ENCODE measurements at places on chromosomes 12 and 14.

DNA sequence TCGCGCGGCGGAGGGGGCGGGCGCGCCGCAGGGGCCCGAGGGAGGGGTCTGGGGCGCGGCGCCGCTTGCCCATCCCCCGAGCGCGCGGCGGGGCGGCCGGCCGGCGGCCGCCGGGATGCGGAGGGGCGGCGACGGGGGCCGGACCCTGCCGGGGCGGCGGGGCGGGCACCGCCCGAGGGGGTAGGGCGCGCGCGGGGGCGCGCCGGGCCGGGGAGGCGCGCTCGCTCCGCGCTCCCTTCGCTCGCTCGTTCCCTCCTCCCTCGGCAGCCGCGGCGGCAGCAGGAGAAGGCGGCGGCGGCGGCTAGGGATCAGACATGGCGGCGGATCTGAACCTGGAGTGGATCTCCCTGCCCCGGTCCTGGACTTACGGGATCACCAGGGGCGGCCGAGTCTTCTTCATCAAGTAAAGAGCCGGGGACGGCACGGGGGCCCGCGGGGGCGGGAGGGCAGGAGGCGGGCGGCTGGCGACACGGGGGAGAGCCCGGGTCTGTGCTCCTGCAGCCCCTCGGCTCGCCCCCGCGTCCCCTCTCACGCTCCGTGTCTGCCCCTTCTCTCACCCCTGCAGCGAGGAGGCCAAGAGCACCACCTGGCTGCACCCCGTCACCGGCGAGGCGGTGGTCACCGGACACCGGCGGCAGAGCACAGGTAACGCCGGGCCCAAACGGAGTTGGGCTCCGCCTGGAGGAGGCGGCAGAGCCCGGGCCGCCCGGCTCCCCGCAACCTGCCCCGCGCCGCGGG is at the start of gene PLEKHA5:
TSS of gene PLEKHA5 (plus strand) at position 248 of the 738 bp plus-strand sequence. CDS start at position 315, 67 bp downstream.
- no peak for DNase-seq

GRCh38 chr12:50980545-50980944 is 28.2 kb downstream of the HIGD1C start:
- no peak for DNase-seq

DNA sequence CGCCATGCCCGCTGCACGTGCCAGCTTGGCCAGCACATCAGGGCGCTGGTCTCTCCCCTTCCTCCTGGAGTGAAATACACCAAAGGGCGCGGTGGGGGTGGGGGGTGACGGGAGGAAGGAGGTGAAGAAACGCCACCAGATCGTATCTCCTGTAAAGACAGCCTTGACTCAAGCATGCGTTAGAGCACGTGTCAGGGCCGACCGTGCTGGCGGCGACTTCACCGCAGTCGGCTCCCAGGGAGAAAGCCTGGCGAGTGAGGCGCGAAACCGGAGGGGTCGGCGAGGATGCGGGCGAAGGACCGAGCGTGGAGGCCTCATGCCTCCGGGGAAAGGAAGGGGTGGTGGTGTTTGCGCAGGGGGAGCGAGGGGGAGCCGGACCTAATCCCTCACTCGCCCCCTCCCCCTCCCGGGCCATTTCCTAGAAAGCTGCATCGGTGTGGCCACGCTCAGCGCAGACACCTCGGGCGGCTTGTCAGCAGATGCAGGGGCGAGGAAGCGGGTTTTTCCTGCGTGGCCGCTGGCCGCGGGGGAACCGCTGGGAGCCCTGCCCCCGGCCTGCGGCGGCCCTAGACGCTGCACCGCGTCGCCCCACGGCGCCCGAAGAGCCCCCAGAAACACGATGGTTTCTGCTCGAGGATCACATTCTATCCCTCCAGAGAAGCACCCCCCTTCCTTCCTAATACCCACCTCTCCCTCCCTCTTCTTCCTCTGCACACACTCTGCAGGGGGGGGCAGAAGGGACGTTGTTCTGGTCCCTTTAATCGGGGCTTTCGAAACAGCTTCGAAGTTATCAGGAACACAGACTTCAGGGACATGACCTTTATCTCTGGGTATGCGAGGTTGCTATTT is 914 bp upstream of the CCND2 start:
- peak; percentile 26 for DNase-seq

- DNase-seq: no peak
Measured at GRCh38 chr14:76051717-76052465, 66.3 kb downstream of the IFT43 start.

- DNase-seq: no peak
Measured at GRCh38 chr12:694734-695503, 31.7 kb upstream of the NINJ2 start.

DNA sequence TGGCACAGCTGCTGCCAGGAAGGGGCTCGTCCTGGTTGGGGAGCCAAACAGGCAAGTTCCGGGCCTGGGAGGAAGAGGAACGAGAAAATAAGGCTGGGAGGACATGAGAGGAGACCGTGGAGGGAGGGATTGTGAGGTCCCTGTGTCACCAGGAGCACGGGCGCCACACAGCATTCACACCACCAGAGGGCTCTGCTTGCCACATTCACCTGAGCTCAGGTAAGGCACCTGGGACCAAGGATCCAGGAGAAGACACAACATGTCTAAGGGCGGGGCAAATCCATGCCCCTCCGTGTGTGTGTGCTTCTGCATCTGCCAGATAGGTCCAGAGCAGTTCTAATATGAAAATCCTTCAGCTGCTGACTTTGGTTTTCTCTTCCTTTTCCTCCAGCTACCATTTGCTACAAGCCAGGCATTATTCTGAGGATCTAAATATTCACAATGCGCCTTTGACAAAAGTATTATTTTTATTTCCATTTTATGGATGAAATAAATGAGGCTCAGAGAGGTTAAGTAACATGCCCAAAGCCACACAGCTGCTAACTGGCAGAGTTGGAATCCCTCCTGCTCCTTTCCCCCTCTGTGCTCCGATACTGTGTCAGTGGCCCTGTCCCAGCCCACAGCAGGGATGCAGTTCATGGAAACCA is 14.6 kb downstream of the RAPGEF3 start:
- DNase-seq: peak; percentile 31

- no peak for DNase-seq
Measured at GRCh38 chr12:56684745-56685359, 3.2 kb downstream of the PTGES3 start.

GRCh38 chr14:69910871-69911270 is 31.7 kb downstream of the SMOC1 start:
- no peak for DNase-seq

GRCh38 chr14:23571701-23572523 is 4.3 kb upstream of the AP1G2 start:
- no peak for DNase-seq

DNA sequence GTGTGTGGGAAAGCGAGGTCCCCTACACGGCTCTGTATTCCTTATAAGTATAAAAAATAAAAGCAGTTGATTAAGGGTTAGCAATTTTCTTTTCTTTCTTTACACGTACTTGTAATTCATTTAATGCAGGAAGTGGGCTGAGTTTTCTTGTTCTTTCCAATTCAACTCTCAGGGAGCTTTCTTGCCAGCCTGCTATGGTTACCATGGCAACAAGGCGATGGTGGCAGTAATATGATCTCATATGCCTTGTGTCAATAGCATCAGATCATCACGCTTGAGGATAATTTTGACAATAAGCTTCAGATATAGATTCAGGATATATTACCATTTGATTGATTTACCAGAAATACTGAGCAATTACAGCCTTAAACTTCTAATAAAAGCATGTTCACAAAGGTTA is 466.5 kb downstream of the APAF1 start:
- DNase-seq: no peak

DNA sequence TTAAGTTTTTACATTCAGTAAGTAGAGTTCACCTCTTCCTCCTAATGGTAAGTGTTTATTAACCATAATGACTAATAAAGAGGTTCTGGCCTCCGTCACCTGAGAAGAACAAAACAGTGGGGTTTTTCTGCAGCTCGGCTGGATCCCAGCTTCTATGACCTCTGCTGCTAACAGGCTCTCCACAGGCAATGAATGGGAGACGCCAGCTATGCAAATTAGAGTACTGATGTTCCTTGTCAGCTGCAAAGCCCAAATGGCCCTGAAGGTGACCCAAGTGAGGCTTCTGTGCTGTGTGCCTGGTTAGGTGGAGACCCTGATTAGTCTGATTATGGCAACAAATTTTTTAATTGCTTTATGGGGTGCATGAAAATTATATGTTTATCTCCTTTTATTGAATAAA is 218.1 kb downstream of the APAF1 start:
- no peak for DNase-seq

- no peak for DNase-seq
Measured at GRCh38 chr14:35944847-35945246, 118.7 kb downstream of the BRMS1L start.

DNA sequence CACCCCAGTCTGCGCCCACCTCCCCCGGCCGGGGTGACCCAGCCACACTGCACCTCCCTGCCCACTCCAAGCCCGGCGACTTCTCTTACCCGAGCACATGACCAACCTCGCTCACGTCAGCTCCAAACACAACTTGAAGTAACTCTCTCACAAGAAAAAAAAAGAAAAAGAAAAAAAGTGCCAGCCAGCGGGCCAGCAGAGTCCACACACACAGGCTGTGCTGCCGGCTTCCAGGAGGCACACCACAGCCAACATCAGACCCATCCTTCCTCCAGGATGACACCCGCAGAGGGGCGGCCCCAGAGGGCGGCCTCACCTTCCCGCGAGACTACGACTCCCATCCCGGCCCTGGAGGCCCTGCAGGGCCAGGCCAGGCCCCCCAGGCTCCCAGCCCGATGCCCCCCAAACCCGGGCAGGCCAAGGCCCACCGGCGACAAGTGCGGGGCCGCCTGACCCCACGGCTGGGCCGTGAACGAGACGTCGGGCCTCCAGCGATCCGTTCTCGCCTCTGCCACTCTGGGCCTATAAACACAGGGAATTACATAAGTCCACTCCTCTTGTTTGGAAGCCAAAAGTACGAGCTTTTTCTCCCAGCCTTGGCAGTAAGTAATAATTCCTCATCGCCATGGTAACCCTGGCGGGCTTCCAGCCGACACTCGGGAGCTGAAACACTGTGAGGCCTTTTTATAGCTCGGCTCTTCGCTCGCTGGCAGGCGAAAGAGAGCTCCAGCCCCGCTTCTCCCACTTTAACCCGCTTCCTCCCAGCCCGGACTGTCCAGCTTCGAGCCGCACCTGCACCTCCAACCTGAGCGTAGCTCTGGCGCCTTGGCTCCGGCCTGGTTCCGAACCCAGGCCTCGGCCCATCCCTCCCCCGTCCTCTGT is 49.1 kb downstream of the NCOR2 start:
- no peak for DNase-seq

GRCh38 chr12:1842183-1842904 is 22.0 kb downstream of the LRTM2 start:
- DNase-seq: no peak

- no peak for DNase-seq
Measured at GRCh38 chr14:59772233-59772632, 98.3 kb downstream of the RTN1 start.

DNA sequence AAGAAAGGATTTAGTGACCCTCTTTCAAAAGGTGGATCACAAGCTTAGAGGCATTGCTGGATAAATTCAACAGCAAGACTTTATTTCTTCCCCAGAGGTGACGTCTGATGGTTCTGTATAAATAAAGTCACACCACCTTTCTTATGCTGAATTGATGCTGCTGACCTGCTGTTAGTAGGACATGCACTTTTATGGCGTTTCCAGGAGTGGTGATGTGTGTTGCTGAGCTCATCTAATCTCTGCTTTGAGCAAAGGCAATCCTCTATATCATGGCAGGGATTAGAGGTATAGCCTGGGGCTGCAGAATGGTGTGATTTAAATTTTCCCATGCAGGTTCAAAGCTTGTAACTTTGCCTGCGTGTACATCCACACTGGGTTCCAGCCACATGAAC is 94.9 kb downstream of the ETV6 start:
- DNase-seq: no peak

DNA sequence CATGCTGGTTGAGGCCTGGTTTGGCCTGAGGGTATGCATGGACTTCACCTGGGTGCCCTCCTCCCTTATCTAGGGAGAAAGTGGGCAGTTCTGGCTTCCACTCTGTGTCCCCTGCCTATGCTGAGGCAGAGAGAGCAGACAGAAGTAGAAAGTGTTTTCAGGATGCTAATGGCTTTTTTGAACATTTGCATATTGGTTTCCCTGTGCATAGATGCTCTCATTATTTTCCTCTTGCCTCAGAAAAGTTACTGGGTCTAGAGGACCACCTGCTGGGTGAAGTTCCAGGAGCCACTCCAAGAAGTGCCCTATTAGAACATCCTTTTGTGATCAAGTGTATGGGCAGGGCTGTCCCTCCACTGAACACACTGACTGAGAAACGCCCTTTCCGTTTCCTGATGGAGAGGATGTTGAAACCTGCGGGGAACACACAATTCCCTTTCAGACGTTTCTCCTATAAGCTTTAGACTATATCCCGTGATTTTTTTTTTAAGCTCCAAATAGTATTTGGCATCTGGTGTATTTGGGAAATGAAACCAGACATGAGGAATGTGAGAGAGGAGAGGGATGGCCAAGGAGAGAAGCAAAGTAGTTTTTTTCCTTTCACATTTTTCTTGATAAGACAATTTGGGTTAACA is 66.6 kb downstream of the DAAM1 start:
- no peak for DNase-seq

GRCh38 chr14:103340480-103341212 is 6.6 kb downstream of the EIF5 start:
- DNase-seq: no peak

- DNase-seq: no peak
Measured at GRCh38 chr12:123395236-123395635, 11.3 kb downstream of the KMT5A start.

DNA sequence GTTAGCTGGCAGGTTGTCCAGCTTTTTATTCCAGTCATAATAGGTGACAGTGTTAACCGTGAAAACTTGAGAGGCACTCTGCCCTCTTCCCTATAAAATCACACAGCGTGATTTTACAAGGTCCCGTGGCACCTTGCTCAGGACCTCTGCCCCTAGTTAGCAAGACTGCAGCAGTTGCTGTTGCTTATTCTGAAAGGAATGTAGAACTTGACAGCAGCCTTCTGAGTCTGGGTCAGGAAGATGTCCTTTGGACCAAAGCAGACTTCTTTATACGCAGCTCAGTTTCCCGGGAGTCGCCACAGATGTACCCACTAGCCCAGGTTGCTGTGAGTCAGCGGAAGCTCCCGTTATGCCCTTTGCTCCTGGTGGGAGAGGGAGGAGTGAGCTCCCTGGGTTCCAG is 13.2 kb downstream of the PRKAB1 start:
- no peak for DNase-seq

All from activated T-helper 1 cell treated with anti-CD3 and anti-CD28 coated beads, Interleukin-2, amount 50 U/mL, for 16 hours (primary cell).